ENCODE measurements at places on chromosomes 13 and 19.

GRCh38 chr13:50513300-50513877, 330.1 kb downstream of the DLEU7 start:
- no peak for DNase-seq

DNA sequence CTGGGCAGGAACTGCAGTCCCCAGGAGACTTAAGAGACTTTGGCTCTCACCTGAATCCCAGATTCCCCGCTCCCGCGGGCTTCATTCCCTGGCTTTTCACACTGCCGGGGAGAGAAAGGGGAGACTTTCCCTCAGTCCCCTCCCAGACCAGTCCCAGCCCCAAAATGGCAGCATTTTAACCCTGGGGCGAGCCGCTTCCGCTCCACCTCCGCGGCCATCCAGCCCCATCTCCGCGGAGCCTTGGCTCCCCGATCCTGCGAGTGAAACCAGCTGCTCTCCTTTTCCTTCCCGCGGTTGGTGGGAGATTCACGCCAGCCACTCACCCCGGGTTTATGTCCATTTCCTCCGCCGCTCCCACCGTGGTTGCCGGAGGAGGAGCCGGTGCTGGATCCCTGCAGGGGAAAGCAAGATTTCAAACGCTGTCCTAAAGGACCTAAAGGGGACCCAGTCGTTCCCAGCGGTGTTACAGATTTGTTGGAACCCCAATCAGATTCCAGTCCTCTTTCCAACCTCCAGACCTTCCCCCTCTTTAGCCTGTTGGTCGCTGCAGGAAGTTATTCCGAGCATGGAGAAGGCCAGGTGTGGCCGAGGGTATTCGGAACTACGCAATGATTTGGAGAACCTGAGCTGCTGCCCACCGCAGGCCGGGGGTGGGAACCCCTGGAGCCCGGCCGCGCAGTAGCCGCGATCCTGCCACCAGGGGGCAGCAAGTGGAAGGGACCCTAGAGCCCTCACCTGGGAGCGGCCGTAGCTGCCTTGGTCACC, 3.4 kb downstream of the DMKN start:
- peak; percentile 86 for DNase-seq

- no peak for DNase-seq
These were observed 38.2 kb downstream of the NFIC start for GRCh38 chr19:3404324-3405260.

GRCh38 chr13:38590796-38591507, 95.9 kb upstream of the FREM2 start:
- no peak for DNase-seq

- DNase-seq: no peak
These were observed 79.9 kb downstream of the ZNF431 start for GRCh38 chr19:21221693-21222092.

DNA sequence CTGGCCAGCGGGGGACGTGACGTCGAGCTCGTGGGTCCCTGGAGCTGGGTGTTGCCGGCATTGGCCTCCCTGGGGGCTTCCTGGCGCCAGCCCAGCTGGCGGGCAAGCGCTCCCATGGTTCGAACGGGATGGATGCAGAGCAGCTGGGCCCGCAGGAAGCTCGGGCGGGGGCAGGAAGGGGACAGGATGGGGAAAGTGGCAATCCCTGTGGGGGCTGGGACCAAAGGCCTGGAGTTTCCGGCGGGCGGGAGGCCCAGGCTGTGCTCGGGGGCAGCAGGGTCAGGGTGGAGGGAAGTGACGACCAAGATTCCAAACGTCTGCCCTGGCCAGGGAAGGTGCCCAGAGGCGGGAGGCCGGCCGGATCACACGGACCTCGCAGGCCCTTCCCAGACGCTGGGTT, 19.3 kb downstream of the PALM start:
- no peak for DNase-seq

GRCh38 chr19:38173291-38174041, 50.6 kb downstream of the DPF1 start:
- no peak for DNase-seq

DNA sequence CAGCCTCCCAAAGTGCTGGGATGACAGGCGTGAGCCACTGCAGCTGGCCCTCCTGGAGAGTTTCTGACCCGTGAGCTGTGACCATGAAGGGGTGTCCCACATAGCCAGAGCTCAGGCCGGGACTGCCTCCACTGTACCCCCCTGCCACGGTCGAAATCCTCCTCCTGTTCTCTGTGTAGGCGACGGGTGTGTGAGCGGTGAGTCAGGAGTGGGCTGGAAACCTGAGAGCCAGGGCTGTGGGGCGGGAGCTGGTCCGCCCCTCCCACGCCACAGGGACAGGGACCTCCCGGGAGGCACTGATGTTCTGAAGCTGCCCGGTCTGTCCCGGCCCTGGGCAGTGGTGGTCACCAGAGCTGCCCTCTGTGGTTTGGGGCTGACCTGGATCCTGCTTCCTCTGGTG, 3.9 kb downstream of the WDR18 start:
- no peak for DNase-seq

Measured in activated T-cell treated with anti-CD3 and anti-CD28 coated beads, Interleukin-2, amount 50 U/mL, for 48 hours (primary cell).